ENCODE measurements at places on chromosomes 3 and 15.

DNA sequence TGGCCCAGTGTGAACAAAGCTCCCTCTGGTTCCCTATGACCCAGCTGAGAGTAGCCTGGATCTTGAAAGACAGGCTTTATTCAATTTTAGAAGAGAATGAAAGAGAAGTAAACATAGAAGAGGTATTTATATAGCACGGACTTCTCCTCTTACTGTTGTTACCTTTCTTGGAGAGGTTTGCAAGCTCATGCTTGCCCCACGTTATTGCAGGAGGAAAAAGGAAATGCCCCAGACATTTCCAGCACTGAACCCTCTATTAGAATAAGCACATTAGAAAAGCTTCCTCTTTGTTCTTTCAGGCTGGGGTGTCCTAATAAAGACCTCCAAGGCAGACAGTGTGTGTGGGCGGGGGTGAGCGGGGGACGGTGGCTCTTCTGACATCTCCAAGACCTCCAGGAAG lies 98.7 kb upstream of the AGBL1 start:
- no peak for DNase-seq

DNA sequence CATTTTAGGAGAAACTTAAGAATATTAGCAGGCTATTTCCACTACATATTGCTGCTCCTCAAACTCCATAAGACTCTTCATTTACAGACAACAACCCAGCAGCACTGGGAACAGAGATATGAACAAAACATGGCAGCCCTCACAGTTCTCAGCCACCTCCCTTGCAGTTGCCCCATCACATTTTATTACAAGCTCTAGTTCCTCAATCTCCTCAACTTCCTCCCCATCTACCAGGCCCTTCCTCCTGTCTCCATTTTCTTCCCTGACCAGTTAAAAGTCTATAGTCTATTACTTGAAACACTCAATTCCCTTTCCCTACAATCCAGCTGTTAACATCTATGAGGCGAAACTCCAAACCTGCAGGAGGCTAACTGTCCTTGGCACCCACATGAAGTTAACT lies 412.5 kb downstream of the TBC1D5 start:
- no peak for DNase-seq

DNA sequence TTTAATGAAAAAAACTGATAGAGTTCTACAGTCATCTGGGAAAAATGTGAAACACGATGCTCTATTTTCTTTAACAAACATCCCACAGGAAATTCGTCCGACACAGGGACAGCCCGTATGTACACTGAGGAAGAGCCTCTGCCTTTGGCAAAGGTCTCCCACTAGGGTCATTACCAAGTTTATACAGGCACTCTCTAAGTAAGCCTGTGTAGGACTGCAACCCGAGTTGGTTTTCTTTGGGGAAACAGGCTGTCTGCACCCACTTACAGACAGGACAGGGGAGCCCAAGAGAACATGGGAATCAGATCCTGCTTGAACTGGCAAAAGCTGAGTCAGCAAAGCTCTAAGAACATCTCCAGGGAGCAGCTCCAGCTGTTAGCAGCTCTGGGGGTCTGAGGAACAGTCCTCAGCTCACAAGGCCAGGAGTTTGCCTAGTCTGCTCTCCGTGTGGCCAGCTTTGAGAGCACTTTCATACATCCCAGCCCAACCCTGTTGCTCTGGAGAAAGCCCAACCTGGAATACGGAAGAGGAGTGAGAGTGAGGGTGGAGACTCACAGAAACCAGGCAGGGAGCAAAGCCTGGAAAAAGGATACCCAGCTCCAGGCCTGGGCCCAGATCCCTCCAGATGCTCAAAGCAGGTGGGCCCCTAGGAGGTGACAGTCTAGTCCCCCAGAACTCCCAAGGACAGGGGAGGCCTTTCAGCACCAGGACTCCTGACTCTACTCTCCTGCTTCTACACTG lies 1.9 kb downstream of the TBC1D2B start:
- DNase-seq: no peak

- DNase-seq: no peak
Measured at GRCh38 chr3:138377804-138378203, 29.4 kb downstream of the MRAS start.

DNA sequence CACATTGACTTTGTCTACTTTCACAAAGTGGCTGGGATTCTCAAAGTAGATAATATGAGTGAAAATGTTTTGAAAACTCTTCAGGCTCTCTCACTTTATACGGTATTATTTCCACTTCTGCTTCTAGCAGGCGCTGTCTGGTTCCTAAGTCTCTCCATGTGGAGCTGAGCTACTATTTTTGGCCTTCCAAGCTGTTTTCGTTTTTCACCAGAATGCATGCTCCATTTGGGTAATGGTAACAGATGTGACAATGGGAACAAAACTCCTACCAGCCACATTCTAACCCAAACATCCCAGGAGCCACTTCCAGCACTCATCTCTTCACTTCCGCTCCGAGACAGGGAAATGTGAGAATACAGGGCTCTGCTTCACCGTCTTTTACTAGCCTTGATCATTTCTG lies 586.7 kb downstream of the NTRK3 start:
- no peak for DNase-seq

- DNase-seq: no peak
Measured at GRCh38 chr3:58751882-58752567, 85.5 kb upstream of the FAM3D start.

- no peak for DNase-seq
Measured at GRCh38 chr3:114216186-114216970, 21.0 kb downstream of the ZNF80 start.

DNA sequence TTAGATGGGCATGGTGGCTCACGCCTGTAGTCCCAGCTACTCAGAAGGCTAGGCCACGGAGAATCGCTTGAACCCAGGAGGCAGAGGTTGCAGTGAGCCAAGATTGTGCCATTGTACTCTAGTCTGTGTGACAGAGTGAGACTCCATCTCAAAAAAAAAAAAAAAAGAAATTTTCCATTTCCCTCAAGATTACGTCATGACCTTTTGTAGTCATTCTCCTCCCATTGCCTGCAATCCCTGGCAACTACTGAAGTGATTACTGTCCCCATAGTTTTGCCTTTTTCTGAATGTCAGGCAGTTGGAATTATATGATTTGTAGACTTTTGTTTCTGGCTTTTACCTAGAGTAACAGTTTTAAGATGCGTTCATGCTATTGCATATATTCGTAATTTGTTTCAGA lies 28.0 kb downstream of the WDR76 start:
- no peak for DNase-seq

- DNase-seq: no peak
Measured at GRCh38 chr15:74505837-74506514, 35.0 kb upstream of the ARID3B start.

- DNase-seq: no peak
Measured at GRCh38 chr3:140376136-140376889, 301.6 kb upstream of the TRIM42 start.

- DNase-seq: no peak
Measured at GRCh38 chr15:87998630-87999029, 257.9 kb downstream of the NTRK3 start.

DNA sequence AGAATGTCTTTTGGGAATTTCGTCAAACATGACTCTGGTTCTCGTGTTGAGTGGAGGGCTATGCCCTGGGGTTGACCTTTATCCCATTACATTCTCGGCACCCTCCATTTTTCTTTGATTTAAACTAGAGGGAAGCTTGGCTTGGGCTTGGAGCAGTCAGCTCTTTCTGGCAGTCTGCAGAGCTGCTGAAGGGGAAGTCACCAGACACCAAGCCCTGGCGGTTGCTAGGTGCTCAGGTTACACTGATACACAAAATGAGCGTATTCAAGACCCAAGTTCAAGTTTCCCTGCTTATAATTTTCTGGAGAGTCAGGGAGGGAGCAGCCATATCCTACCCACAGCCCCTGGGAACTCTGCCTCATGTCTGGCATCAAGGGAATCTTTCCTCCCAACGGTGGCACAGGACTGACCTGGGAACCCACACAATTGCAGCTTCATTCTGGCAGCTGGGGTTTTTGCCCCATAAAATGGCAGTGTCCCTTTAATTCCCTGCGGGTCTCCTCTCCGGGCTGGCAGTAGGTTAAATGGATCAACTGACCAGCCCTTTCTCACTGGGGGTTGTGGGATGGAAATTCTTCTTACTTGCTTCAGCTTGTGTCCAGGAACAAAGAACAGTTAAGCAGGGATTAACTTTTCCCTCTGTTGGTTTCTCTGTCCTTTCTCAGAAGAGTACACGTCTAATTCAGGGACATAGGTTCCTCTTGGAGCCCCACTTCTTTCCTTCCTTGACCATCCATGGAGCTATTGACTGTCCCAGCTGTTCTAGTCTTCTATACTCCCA lies 110.0 kb upstream of the DLG1 start:
- no peak for DNase-seq

- DNase-seq: no peak
Measured at GRCh38 chr15:51240066-51240465, 98.3 kb downstream of the CYP19A1 start.

GRCh38 chr3:101851850-101852714 lies 2.8 kb downstream of the NFKBIZ start:
- no peak for DNase-seq

DNA sequence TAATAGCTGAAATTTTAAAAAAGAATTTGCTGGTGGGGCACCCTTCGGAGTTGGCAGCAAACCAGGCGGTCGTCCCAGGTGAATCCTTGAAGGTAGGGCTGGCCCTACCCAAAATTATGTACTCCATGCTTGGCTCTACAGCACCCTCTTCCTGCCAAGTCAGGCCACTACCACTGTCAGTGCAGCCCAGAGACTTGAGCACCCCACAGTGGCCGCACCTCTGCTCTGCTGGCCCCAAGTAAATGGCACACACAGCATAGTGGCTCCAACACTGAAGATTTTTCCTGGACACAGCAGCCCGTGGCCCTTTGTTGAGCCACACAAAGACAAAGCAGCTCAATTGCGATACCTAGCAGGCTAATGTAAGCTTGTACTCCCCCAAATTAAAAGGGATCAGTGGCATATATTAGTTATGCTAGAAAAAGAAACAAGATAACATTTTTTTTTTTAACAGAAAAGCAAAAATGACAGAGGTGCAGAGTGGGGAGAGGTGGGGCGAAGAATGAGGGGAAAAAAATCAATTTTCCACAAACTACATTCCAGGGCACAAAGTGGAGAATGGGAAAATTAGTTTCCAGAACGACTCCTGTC lies 250.5 kb downstream of the UACA start:
- DNase-seq: peak; percentile 44

GRCh38 chr3:125146626-125147490 lies 65.7 kb downstream of the SLC12A8 start:
- DNase-seq: no peak

DNA sequence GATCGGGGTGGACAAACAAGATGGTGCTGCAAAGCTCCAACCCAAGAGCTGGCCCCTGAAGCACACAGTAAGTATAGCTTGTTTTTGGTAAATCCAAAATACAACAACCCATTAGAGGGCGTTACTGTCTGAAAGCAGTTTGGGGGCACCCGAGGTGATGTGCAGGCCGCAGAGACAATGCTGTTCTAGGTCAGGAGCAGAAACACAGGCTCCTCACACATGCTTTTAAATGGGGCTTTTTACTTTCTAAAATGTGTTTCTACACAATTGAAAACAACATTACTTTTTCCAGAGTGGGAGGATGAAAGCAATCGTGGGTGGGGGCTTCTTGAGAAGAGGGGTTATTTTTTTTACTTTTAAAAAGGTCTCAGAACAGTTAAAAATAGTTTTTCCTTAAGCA lies 1029.3 kb upstream of the CFAP20DC start:
- DNase-seq: no peak

DNA sequence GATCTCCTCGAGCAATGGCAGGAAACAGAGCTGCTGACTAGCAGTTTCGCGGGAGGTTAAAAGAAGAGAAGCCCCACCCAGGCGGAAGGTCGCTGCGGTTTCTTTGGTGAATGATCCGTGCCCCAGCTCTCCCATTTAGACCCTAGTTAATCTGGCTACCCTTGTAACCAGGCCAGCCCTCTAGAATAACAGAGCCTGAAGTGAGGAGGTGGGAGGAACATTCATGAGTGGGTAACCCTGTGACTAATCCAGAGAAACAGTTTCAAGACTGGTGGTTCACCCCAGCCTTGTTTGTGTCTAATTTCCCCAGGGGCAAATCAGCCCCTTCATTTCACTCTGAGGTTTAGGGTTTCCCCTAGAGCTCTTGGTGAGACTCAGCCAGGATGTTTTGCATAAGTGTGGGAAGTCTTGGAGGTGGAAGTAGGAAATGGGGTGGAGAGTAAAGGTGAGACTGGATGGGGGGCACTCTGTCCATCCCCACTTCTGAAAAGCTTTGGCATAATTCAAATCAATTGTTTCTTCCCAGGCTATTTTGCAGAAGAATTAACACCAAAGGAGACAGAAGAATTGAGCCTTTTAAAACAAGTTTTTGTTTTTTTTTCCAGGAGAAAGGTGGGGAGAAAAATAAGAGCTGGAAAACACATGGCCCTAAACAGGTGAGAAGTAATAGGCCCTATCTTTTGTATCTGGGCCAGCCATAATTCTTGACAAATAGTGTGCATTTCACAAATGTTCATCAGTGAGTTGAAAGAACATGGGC lies 303.1 kb downstream of the RPLP1 start:
- no peak for DNase-seq

DNA sequence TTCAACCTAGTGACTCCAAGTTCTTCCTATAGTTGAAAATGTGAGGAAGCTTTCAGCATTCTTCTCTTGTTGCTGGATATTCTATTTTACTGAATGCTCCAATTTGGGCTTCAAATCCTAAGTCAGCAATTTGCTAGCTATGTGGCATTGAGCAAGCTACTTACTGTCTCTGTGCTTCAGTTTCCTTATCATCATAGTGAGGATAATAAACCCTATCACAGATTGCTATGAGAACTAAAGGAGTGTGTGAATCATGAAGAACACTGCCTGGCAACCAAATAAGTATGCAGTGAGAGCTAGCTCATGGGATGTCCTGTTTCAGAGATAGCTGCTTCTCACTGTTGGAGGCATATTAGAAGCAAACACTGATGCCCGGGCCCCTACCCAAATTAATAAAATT lies 163.8 kb upstream of the CDIN1 start:
- DNase-seq: no peak

GRCh38 chr3:14124223-14124614 lies 451 bp downstream of the CHCHD4 start:
- DNase-seq: peak; percentile 42

DNA sequence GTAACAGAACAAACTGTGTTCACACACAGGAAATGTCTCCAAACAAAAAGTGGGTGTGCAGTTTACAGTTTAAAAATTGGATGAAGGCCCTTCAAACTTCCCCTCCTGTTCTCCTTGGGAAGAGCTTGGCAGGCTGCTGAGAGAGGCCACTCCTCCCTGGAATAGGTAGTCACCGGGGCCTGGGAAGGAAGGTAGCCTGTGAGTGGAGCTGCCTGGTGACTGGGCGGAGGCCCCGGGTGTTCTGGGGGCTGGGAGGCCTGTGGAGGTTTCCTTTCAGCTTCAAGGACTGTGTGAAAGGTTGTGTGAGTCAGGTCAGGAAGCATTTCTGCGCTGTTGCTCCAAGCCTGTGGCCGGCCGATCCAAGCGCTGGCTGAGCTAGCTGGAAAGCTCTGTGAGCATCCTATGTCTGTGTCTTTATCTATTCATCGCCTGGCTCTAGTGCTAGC lies 14.1 kb downstream of the SLCO3A1 start:
- DNase-seq: no peak

- no peak for DNase-seq
Measured at GRCh38 chr3:40623567-40623966, 98.8 kb downstream of the ZNF621 start.
